Keratinocyte (primary cell): ENCODE measurements at places on chromosomes 6 and 20.

DNA sequence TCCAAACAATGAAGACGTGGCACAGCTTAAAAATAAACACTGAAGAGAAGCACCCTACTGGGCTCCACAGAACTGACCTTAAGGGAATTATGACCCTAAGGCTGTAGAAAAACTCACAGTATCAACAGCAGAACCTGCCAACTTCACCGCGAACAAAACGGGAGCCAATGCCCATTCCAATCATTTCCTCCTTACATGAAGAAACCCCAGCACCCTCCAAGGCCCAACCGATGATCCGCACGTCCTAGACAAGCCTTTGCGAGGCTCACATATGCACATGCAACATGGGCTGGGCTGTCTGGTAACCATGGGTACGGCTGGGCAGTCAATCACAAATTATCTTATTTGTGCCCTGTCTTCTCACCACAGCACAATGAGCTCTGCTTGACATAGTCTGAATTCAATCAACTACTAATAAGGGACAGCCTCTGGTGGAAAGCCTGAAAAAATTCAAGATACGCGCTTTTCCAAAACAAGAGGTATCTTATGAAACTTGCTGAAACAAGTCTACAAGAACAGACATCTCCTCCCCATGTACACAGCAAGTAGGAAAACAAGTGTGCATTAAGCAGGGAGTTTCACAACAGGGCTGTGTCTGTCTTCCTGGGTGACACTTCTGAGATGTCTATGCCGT is 1.7 kb downstream of the DIDO1 start:
- DNase-seq, result no peak

DNA sequence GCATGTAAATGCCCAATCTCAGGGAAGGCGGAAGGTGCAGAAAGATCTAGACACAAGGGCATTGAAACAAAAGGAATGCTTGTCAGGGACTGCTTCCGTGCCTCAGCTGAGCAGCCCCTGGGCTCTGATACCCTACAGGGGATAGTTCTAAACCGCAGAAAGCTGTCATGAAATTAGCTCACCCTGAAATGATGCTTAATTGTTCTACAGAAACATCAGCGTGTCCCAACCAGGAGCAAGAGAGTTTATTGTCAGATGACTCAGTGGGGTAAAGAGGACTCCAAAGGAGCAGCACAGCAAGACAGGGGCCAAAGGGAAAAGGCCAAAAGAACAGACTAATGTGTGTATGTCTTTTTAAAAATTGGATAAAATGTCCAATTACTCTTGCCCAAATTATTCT is 258.4 kb upstream of the JARID2 start:
- no peak for DNase-seq

DNA sequence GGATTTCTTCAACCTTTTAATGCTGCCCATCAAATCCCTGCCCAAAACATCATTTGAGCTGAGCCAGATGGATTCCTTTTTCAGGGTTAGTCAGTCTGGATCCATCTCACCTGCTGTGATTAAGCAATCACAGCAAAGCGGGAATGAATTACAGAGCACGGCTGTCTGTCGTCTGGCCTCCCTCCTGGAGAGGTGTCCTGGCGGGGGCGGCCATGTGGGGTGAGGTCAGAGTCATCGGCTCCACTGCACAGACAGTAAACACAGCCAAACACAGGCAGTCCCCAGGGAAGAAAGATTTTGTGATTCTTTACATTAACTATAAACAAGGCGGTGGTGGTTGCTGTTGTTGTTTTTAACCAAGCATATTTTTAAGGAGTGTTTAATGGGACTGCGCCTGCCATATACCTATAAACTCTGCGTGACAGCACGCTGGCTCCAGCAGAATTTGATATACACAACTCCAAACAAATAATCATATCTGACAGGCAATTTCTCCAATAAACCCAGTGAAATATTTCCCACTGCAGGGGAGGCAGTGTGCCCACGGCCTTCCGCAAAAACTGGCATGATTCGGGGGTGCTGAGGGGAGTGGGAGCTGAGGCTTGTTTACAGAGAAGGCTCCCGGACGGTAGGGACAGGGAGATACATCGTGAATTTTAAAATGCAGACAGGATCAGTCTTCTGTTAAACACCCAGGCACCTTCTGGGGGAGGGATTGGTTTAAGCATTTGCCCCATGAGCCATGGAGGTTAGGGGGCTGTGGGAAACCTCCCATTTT is 232.0 kb upstream of the PMEPA1 start:
- no peak for DNase-seq

GRCh38 chr6:106194949-106195921 is 109.1 kb downstream of the PRDM1 start:
- peak; percentile 88 for DNase-seq

DNA sequence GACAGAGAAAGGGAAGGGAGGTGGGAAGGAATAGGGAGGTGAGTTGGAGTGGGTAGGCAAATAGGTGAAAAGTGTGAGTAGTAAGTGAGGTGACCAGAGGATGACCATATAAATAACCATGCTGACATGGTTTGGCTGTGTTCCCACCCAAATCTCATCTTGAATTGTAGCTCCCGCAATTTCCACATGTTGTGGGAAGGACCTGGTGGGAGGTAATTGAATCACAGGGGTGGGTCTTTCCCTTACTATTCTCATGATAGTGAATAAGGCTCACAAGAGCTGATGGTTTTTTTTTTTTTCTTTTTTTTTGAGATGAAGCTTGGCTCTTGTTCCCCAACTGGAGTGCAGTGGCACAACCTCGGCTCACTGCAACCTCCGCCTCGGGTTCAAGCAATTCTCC is 21.5 kb upstream of the SMIM13 start:
- DNase-seq, result no peak

- DNase-seq, result no peak
These were observed 46.0 kb upstream of the OR14J1 start for GRCh38 chr6:29255530-29255929.

GRCh38 chr6:51842061-51842803 is 245.2 kb downstream of the PKHD1 start:
- DNase-seq, result no peak

DNA sequence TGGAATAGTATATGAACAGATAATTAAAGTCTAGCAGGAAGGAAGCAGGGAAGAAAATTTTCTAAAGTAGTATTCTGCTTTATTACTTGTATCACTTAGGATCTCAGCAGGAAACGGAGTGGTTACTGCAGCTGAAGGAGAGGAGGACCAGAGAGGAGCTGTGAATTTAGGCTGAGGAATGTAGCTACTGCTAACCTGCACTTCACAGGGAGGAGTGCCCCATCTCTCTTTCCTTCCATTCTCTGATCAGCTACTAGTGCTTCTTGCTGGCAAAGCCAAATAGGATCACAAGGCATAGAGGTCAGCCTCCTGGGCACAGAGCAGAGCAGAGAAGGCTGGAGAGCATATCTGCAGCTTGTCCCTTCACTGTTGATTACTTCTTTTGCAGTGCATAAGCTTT is 205.3 kb upstream of the ASCC3 start:
- DNase-seq, result no peak

- peak; percentile 45 for DNase-seq
These were observed 3.5 kb upstream of the HTR1B start for GRCh38 chr6:77466451-77467437.

- DNase-seq, result no peak
These were observed 50.1 kb upstream of the SLC32A1 start for GRCh38 chr20:38674092-38674764.

GRCh38 chr20:46202766-46203509 is 84.8 kb downstream of the CD40 start:
- no peak for DNase-seq

- DNase-seq, result no peak
These were observed 123.5 kb downstream of the LAMP5 start for GRCh38 chr20:9637889-9638288.
